Myocyte (in vitro differentiated cells): ENCODE measurements at places on chromosomes 13 and 19. TPM values are rescaled to one million over a fixed set of nuclear protein-coding genes. Genes with fewer than 3 reads are reported as not detected.

DNA sequence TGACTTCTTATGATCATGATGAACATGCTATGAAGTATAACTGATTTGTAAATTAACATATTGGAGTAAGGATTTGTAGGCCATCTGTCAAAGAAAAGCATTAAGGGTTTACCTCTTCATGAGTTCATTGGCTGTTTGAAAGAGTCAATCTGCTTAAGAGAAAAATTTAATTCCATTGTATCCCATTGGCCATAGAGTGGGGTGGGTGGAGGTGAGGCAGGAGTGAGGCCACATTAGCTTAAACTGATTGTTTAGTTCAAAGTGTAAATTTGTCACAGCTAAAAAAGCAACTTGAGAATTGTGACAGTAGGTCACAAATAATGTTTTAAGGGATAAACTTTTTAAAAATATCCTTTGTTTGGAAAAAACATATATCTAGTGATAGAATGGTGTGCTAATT is 11.4 kb downstream of the GPR180 start:
- DNase-seq = no peak

DNA sequence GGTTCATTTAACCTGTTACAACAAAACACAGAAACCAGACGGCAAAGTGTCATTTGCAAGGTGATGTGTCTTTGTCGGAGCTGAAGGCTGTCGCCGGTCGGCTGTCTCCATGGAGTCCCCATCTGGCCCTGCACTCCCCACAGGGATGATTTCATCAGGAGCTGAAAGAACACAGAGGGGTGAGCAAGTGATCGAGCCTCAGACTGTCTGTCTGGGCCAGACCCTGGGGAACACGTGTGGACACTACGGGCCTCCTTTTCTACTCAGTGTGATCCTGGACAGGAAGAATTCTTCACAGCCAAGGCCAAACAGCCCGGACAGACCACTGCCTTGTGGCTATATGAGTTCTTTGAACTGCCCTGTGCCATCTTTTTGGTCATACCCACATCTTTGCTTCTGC is 85.1 kb downstream of the RNASEH2B start:
- DNase-seq = no peak

GRCh38 chr13:40208517-40208916 is 457.9 kb downstream of the FOXO1 start:
- no peak for DNase-seq

Gene PTH2
- not detected in 2 replicates for total RNA-seq

DNA sequence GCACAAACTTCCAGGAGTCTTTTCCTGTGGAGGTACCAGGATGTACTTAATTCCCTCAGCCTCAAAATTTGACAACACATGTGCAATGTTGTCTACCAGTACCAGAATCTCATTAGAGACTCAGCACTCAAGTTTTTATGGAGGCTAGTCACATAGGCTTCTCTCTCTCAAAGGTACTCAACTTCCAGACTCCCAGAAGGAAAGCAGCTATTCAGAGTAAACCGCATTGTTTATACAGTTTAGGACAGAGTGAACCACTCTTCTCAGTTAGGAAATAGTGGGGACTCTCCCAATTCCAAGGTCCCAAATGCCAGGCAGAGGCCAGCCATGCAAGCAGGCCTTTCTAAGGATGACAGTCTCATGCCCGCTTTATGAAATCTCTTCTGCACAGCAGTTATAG is 8.5 kb upstream of the C1QTNF9B start:
- DNase-seq = no peak
